ENCODE measurements at places on chromosomes 3 and 15.

GRCh38 chr15:61064651-61065050 lies 164.5 kb downstream of the RORA start:
- DNase-seq, result no peak

GRCh38 chr3:186287711-186288110 lies 74.3 kb downstream of the DGKG start:
- DNase-seq, result no peak

- peak; percentile 23 for DNase-seq
These were observed 51.2 kb upstream of the SAMMSON start for GRCh38 chr3:69948246-69948862.

DNA sequence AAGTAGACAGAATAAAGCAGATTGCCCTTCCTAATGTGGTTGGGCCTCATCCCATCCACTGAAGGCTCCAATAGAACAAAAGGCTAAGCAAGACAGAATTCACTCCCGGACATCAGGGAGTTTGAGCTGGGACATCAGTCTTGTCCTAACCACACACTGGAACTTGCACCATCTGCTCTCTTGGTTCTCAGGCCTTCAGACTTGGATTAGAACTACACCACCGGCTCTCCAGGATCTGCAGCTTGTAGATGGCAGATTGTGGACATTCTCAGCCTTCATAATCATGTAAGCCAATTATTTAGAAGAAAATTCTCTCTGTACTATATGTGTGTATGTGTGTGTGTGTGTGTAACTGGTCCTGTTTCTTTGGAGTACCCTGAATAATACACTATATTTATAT lies 394.7 kb upstream of the LMCD1 start:
- DNase-seq, result no peak

- DNase-seq, result no peak
These were observed 1.7 kb downstream of the PLA2G4D start for GRCh38 chr15:42092398-42093318.

DNA sequence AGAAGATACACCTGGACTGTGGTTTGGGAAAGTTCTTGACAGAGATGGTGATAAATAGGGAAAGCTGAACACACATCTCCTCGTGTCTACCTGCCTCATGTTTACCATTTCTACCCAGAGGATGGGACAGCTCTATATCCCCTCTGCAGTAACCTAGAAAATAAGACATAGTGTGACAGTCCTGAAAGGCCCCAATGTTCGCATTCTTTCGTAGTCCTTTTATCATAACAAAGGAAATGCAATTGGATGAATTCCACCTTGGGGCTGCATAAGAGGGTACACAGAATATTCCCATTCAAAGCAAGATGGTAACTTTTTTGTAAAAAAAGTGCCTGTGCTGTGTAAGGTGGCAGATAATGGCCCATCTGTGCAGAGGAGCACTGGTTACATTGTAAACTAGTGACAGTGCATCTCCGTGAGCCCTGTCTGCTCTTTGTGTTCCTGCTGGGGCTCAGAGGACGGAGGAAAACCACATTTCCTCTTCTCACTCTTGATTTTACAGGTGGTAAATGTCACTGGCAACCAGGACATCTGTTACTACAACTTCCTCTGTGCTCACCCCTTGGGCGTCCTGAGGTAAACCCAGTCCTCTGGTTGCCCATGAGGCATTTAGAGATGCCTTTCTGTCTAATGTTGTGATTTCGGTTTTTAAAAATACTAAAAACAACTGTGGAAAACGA lies 74.3 kb downstream of the SIDT1 start:
- peak; percentile 34 for DNase-seq
